K562 (cell line): ENCODE measurements at places on chromosomes 12 and 14. TPM values are rescaled to one million over a fixed set of nuclear protein-coding genes. Genes with fewer than 3 reads are reported as not detected.

GRCh38 chr12:68294251-68294650 is 37.9 kb downstream of the MDM1 start:
- DNase-seq, result no peak

GRCh38 chr12:53225635-53226424 is 6.2 kb downstream of the RARG start:
- DNase-seq, result no peak

The ZDHHC22 gene
- not detected in 2 replicates for total RNA-seq

The PPM1H gene
- 21.5 and 23.0 TPM in 2 replicates for total RNA-seq

The CCDC177 gene
- total RNA-seq, result not detected in 2 replicates

The SERPINA1 gene
- 4.1 and 6.0 TPM in 2 replicates for total RNA-seq

DNA sequence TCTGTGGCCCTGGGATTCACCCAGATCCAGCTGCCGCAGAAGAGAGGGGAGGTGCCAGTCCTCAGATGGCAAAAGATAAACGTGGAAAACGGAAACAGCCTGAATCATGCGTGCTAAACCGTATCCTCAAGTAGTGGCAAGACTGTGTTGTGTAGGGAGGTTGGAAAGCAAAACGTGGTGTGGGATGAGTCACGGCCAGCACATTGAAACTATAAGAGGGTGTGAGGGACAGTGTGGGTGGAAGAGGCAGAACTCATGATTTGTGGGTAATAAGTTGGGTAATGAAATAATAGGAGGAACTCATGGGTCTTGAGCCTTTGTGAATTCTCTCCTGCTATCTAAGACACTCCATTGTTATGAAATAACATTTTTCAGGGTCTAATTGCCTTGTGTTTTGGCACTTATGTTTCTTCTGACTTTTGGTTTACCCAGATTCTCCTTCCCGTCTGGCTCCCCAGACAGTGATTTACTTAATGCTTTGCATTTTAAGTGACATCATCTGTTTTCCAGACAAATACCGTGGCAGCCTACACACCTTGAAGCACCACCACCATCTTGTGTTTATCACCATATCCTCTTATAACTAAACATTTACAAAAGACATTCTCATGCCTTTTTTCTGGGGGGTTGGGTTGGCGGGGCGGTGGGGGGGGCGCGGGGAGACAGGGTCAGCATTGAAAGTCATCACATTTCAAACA is 62.3 kb upstream of the PTCSC3 start:
- no peak for DNase-seq

The TXNDC16 gene
- 5.2 and 6.0 TPM in 2 replicates for total RNA-seq

DNA sequence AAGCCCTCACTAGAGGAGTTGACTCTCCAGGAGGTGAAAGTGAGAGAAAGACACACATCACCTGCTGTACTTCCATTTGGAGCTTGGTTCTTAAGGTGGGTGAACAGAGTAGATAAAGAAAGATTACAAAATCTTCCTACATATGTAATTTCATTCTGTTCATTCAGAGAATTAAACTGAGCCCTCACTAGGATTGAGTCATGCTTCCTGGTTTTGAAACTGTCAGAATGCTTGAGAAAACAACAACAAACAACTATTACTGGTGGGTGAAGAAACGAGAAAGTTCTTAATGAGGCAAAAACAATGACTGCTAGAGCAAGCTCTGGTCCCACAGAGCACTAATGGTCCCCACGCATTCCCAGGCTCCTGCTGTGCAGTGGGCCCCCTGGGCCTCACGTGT is 841.7 kb downstream of the VRK1 start:
- DNase-seq, result no peak
